Placental epithelial cell (primary cell): ENCODE measurements at places on chromosomes 13 and 19. TPM values are rescaled to one million over a fixed set of nuclear protein-coding genes. Genes with fewer than 3 reads are reported as not detected.

The LGI4 gene
- total RNA-seq = 0.22 and 1.2 TPM in 2 replicates

The KIR2DL4 gene
- not detected in 2 replicates for total RNA-seq

The DLL3 gene
- under 0.01 TPM in 1 of 2 replicates, not detected in the other for total RNA-seq

The MUC16 gene
- 34.2 and 36.1 TPM in 2 replicates for total RNA-seq

The PDX1 gene
- not detected in 2 replicates for total RNA-seq

The CEACAM16 gene
- total RNA-seq = not detected in 2 replicates

The IGFL2 gene
- total RNA-seq = 0.11 TPM in 1 of 2 replicates, not detected in the other

The KIR3DL2 gene
- total RNA-seq = under 0.01 TPM in 1 of 2 replicates, not detected in the other

The CASP14 gene
- total RNA-seq = not detected in 2 replicates

The OLFM2 gene
- total RNA-seq = not detected in 2 replicates

The NEK5 gene
- 0.39 TPM in 1 of 2 replicates, not detected in the other for total RNA-seq

The RFXAP gene
- 0.54 and 0.79 TPM in 2 replicates for total RNA-seq

The NAT14 gene
- total RNA-seq = 7.7 and 10.6 TPM in 2 replicates
